ENCODE measurements at places on chromosomes 6 and 20.

DNA sequence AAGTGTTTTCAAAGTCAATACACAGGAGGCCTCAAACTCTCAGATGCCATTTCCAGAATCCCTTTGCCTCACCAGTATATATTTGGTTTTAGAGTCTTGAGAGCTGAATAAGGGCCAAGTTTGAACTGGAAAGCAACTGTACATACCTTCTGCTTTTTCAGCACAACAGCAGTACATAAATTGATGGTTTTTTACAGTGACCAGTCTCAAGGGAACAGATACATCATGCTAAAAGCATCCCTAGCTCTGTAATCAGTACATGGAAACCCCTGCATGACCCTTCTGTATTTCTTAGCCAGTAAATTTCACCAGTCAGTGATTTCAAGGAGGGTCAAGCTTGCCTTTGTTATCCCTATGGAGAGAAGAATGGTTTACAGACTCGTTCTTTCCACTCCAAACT lies 40.6 kb upstream of the ECHDC1 start:
- DNase-seq = no peak

GRCh38 chr6:47924001-47924400 lies 142.2 kb downstream of the OPN5 start:
- DNase-seq = no peak

DNA sequence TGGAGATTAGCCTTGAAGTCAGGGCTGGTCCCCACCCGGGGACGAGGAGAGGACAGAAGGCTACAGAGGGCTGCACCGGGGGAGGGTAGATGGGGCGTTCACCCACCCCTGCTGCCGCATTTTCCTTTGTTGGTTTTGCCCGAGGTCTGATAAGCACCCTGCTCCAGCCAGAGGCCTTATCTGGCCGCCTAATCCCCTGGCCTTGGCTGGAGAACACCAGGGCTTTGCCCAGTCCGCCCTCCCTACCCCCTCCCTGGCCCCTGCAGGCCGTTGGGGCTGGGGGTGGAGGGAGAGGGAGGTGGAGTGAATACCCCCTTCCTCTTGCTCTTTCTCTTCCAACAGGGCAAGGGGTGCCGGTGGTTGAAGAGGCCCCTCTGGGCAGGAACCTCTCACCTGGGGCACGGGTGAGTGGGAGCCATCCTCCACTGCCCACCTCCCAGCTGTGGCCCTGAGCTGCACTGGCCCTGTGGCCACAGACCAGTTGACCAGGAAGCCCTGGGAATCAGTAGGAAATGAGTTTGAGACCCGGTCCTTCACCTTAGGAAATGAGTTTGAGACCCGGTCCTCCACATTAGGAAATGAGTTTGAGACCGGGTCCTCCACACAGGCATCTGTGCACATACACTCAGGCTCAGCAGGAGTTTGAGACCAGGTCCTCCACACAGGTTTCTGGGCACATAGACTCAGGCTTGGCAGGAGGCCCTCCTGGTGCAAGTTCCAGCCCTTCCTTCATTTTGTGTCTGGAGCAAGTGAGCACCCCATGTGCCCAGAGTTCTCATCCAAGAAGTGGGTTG lies 12.0 kb upstream of the GATA5 start:
- DNase-seq = no peak

DNA sequence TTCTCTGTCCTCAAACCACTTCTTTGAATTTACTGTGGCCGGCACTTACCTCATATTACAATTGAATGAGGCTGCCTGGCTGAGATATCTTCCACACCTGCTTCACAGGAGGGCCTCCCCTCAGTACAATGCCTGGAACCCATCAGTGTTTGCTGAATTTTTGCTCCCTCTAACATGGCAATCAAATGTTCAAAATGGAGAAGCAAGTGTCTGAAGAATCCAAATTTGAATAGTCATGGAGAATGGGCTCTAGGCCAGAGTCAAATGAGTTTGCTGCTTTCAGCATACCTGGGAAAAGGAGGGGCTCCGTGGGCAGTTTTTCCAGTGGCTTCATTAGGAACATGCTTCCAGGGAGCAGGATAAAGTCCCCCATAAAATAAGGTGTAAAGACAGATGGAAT lies 564.8 kb downstream of the UTRN start:
- no peak for DNase-seq

GRCh38 chr20:44031001-44031574 lies 116.4 kb downstream of the TOX2 start:
- no peak for DNase-seq

GRCh38 chr6:169340395-169340794 lies 86.7 kb upstream of the THBS2 start:
- DNase-seq = no peak

GRCh38 chr6:22656706-22657351 lies 87.5 kb downstream of the HDGFL1 start:
- no peak for DNase-seq

GRCh38 chr20:4720977-4721349 lies 746 bp upstream of the PRND start:
- DNase-seq = no peak

DNA sequence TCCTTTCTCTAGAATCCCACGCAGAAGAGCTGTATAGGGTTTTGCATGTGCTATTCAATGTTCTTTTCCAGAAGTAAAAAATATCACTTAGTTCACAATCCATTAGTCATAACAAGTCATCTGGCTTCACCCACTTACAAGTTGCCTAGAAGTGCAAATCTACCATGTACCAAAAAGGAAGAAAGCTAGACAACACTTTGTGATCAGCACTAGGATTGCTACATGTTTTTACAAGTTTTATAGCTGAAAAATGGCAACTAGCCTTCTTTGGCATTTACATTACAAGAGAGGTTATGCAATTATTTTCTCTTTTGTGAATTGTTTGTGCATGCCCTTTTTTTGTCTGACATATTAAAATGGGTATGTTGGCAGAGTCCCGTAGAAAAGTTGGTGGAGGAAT lies 85.6 kb upstream of the PTPRK start:
- no peak for DNase-seq

GRCh38 chr6:169454204-169454871 lies 200.7 kb upstream of the THBS2 start:
- no peak for DNase-seq

GRCh38 chr6:52877786-52878185 lies 31.7 kb downstream of the GSTA3 start:
- no peak for DNase-seq

DNA sequence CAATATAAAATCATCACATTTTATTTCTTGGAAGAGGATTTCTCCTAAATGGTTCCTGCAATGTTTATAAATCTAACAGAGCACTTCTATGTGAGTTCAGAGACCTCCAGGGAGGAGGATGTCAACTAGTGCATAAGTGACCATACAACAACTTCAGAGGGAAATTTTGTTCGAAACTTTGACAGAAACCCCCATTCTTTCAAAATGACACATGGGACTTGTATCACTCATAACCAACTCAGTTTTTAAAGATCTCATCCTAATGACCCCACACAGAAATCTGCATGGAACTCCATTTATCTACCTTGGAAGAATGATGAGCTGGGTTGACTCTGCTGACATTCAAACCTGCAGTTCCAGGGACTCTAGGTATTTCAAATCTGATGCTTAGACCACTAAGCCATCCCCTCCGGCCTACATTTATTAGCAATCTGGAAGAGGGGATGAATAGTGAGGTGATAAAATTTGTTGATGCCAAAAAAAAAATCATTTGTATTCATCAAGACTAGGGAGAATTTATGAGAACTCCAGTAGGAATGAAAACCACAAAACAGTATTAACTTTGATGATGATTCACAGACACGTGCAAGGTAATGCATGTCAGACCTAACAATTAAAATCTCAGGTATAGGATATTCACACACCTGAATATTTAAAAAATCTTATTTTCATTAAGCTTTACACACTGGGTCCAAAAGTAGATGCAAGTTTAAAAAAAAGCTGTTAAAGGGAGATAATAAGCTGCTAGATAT lies 153.0 kb downstream of the REV3L start:
- DNase-seq = no peak

GRCh38 chr20:63456429-63457284 lies 15.8 kb downstream of the KCNQ2 start:
- DNase-seq = no peak

DNA sequence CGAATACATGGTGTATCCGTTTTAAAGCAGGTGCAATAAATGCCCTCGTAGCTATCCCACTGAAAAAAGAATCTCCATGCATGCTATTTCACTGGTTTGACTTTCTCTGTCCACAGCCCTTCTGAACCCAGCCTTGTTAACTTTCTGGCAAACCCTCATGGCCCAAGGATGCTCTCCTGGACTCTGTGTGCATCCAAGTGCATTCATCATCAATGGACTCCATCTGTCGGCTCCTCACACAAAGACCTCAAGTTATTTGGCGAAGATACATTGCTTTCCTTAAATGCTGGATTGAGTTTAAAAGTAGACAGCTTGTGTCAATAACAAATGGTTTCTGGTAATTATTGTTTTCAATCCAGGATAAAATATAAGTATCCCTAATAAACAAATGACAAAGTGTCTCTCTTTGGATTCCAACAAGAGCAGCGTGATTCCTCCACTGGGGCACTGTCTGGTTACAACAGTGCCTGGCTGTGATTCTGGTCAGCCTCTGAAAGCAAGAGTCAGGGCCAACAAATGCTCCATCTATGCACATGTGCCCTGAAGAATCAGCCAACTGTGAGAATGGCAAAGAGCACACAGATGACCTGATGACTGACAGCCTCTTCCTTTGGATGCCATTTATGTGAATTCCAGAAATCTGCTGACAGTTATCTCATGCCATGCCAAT lies 55.7 kb downstream of the FYN start:
- no peak for DNase-seq

GRCh38 chr20:37938181-37938750 lies 35.3 kb downstream of the VSTM2L start:
- DNase-seq = no peak

- no peak for DNase-seq
Observed at GRCh38 chr20:460707-461106, 1.6 kb downstream of the TBC1D20 start.

DNA sequence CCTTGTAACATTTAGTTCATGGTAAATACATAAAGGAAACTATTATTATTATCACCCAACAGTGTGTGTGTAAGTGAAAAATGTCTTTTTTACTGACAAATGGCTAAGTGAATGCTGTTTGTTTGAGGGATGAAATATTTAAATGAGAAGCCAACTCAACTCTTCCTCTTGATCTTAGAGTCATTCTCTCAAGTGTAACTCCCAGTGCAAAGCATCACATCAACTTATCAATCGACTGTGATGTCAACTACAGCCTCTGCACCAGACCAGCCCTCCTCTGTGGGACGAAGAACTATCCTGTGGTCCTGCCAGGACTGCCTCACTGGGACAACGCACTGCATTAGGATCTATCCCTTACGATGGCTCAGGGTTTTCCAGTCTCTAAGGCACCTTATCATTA lies 5.3 kb downstream of the C6orf15 start:
- DNase-seq = no peak

DNA sequence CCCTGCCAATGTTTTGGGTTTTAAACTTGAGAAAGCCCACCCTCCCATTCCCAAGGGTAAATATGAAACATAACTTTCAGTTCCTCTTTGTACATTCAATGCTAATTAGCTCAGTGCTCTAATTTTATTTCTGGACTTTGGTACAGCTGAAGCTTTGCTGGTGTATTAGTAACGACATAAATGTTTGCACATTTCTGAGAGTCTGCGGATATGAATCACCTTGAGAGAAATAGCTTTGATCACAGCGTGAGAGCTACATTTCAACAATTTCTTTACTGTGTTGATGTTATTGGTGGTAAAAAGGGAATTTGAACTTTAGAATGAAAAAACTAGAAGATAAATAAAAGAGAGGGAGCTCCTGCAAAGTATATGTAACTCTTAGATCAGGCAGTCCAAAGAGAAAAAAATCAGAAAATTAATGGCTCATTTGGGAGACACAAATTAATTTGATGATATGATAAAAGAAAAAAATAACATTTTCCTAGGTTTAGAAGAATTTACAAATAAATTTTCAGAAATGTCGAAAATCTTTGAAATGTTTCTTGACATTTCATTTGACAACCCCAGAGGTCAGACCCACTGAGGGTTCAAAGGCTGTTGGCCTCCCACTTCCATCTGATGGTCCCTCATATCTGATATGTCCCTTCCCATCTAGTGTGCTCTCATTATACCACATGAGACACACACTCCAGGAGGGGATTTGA lies 38.5 kb upstream of the CAP2 start:
- DNase-seq = no peak

- DNase-seq = no peak
Observed at GRCh38 chr6:134956032-134956431, 6.1 kb upstream of the ALDH8A1 start.

GRCh38 chr6:141540207-141540606 lies 592.5 kb upstream of the GJE1 start:
- DNase-seq = no peak

DNA sequence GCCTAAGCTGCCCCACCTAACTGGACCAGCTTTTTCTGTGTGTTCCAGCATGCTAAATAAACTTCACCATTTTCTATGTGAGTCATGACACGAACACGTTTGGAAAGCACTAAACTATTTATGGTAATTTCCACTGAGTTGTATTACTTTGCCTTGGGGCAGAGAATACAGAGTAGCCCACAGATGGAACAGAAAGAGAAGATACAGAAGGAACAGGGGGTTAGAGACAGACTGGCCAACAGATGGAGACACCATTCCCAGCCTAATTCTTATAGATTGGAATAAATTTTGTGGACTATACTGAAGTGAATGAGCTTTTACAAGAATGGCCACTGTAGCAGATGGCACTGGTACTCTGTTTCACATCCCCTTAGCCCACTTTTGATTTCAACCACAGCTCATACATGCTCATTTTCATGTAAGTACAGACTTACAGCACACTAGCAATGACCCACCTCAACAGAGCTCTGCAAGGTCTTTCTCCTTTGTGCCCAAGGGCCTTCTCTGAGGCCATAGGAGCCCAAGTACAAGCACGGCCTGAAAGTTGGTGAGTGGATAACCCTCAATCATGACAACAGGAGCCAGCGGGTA lies 13.1 kb upstream of the NT5DC1 start:
- no peak for DNase-seq

GRCh38 chr6:93943661-93944060 lies 524.3 kb upstream of the EPHA7 start:
- DNase-seq = no peak

DNA sequence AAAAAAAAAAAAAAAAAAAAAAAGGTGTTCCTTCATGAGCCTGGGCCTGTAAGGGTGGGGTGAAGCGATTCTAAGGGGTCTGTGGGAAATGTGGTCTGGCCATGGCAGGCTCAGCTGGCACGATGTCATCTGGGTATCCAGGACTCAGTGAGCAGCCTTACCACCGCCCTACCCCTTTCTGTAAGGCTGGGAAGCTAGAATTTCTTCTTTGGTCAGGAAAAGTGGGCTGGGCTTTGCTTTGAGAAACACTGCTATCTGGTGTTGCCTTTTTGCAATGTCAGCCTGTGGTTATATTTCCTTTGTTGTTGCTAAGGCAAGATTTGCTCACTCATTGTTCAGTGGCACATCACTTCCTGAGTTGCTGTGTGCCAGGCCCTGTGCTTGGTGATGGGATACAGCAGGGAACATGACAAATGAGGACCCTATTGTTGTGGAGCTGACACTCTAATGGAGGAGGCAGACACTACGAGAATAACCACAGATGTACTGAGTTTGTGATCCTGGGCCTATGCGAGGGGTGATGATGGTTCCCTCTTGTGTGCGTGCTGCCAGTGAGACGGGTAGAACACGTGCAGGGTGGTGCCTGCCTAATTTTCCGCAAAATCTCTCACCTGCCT lies 45.9 kb upstream of the ZNFX1 start:
- DNase-seq = no peak

- no peak for DNase-seq
Observed at GRCh38 chr6:44030812-44031454, 96.3 kb downstream of the MRPL14 start.

Data from stimulated activated CD4-positive, alpha-beta T cell treated with anti-CD3 and anti-CD28 coated beads, TNF-alpha, amount 100 ng/mL, for 1 hour (primary cell).